ENCODE measurements at places on chromosomes 1 and 21.

- DNase-seq = no peak
Measured at GRCh38 chr1:11761988-11762406, at the start of gene C1orf167. C1orf167 (plus strand) TSS chr1:11762193; CDS start chr1:11764401, 2,208 bp downstream.

GRCh38 chr1:99228153-99228552, 36.1 kb upstream of the PLPPR4 start:
- DNase-seq = no peak

GRCh38 chr1:65564493-65564892, 144.0 kb downstream of the LEPR start:
- no peak for DNase-seq

DNA sequence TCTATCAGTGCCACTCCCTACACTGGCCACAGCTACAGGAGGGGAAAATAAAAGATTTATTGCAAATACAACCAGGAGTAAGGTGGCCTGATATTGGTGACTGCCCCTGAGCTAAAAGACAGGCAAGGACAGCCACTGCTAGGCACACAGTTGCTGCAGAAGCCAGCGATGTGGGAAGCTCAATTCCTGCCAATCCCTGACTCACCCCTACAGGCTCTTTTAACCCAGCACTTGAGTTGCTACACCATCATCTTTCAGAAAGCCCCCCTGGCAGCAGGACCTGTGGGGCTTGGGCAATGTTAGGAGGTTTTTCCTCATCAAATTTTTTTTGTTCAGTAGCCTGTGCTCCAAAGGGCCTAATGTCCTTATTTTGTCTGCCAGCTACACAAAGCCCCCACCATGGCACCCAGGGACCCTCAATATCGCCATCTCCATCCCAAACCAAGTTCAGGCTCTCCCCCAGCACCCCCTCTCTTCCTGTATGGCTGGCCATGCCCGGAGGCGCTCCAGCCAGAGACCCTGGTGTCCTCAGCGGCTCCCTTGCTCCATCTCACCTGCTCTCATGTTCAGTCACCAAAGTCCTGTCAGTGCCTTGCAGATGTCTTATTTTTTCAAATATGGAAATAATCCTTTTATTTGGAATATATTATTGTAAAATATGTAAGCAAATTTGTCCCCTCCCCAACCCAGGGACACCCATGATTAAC, 13.4 kb downstream of the CLEC20A start:
- DNase-seq = no peak

GRCh38 chr1:58796416-58796815, 12.6 kb upstream of the JUN start:
- no peak for DNase-seq

GRCh38 chr1:78070758-78071157, 25.0 kb downstream of the GIPC2 start:
- peak; percentile 21 for DNase-seq

GRCh38 chr1:24928689-24929397, 1.2 kb downstream of the RUNX3 start:
- no peak for DNase-seq

GRCh38 chr1:238558746-238559145, 668.0 kb upstream of the ZP4 start:
- no peak for DNase-seq

DNA sequence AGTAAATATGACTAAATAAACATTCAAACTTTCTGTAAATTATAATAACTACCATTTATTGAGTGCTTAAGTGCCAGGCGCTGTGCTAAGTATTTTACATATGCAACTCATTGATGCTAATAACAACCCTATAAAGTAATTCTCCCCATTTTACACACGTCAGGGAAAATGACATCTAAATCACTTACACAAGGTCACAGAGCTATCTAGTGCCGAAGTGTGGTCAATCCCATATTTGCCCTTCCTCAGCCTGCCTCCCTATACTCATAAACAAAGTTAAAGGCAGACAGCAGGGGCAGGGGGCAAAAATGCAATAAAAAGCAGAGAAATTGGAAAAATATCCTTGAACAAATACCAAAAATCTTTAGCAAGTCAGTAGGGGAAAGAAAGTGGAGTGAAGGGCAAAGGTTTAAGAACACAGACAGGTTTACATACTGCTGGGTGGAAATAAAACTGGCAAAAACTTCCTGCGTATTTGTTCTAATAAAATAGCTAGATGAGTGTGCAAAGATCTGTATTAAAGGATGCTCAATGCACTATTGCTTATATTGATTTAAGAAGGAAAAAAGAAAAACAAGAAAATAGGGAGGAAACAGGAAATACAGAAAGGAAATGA, 72.8 kb downstream of the WDR64 start:
- DNase-seq = no peak

DNA sequence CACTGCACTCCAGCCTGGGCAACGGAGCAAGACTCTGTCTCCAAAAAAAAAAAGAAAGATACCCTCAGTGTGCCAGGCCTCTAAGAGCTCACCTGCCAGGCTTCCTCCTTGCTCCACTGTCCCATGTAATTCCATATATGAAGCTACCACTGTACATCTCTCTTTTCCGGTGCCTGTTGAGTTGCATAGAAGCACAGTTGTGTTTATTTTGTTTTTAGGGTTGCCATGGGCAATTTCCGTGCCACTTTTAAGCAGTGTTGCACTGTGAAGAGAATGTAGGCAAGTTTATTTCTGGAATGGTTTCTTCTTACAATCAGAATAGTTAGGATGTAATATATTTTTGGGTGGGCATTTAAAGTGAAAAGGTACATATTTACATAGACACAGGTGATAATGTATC, 23.3 kb downstream of the MR1 start:
- DNase-seq = no peak

GRCh38 chr1:14106126-14106525, 406.1 kb downstream of the PRDM2 start:
- no peak for DNase-seq

- no peak for DNase-seq
Measured at GRCh38 chr1:58442114-58442513, 104.4 kb downstream of the OMA1 start.

GRCh38 chr1:229942501-229942900, 124.5 kb upstream of the GALNT2 start:
- DNase-seq = no peak

GRCh38 chr21:22120616-22121266, 1122.5 kb downstream of the NCAM2 start:
- DNase-seq = no peak

DNA sequence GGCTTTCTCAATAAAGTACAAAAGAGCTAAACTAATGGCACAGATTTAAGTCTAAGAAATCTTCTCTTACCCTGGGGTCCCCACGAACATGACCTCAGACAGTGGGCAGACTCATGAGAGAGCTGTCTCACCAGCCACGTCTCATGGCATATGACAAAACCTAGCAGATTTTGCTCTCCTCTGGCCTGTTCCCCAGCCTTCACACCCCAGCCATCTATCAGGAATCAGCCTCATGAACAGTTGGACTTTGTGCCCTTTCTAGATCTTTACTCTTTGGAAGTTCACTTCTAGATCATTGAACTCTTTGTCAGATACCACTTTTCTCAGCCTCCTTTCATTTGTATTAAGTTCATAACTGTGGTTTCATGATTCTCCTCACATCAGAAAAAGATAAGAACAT, 14.2 kb upstream of the HSD3B1 start:
- no peak for DNase-seq

DNA sequence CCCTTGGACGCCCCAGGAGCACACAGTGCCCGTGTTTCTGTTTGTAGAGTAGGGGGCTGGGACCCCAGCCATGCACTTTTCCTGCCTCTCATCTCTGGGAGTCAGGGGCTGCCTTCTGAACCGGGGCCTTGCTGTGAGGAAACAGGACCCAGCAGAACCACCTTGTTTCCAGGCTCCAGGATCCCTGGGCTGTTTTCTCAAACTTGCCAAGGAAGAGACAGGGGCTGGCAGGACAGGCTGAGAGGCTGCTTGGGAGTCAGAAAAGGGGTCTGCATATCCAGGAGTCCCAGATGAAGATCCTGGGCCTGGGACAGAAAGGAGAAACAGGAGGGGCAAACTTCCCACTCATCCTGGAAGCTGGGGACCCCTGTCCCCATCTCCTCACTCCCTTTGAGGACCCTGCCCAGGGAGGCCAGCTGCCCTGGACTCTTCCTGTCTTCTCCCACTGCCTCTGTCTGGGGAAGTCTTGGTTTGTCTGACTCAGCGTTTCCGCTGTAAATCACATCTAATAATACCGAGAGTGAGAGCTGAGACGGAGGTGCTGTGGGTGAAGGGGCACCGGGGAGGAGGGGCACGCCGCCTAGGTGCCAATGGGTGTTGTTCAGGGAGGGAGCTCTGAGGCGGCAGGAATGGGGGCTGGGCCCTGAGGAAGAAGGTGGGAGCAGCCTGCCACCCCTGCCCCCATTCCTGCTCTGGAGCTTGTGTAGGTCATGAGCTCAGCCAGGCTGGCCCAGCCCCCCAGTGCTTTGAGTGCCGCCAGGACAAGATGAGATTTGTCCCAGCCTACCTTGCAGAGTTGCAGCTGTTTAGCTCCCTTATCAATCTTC, 16.7 kb downstream of the POU3F1 start:
- peak; percentile 77 for DNase-seq

GRCh38 chr1:152517237-152517811, 3.0 kb downstream of the CRCT1 start:
- DNase-seq = no peak

DNA sequence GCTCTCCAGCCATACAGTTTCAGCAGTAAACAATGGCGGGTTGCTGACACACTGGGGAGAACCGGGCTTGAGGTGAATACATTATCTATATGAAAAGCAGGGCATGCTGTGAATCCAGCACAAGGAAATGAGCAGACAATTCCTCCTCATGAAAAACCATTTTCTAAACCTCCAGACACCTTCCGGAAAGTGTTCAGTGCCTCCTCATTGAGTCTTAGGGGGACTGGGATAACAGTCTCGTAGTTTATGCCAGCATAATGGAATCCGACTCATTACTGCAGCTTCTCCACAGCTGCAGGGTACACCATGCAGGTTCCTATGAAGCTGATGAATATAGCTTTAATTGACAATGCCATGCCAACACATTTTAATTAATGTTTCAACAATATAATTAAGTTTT, 284.1 kb downstream of the BACH1 start:
- DNase-seq = no peak

All from GM13977 (cell line).